Midbrain (tissue), 1 donor: ENCODE measurements at places on chromosomes 7 and 10.

- DNase-seq, result no peak
Measured at GRCh38 chr7:107768263-107768662, 24.3 kb downstream of the CBLL1 start.

DNA sequence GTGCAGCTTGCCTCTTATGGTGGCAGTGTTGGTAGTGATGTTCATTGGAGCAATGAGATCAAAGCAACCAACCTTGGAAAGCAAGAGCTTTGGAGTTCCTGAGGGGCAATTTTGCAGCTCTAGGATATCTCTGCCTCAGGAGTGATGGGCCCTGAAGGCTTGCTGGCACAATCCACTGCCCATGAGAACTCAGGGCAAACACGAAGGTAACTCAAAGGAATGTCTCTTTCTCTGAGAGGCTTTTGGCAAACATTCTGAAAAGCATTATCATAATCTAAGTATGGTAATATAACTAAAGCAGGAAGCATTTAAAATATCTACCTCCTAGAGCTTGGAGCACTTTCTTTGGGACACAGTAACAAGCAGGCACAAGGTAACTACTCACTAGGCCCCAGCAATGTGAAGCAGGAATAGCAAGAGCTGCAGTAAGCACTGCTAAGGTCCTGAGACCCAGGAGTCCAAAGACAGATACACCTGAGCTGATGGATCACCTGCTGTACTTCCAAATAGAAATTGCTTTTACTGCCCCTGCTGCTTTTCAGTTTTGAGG is 103.1 kb downstream of the NRF1 start:
- DNase-seq, result no peak

- DNase-seq, result no peak
Measured at GRCh38 chr10:26781797-26782196, 79.0 kb downstream of the ABI1 start.

- no peak for DNase-seq
Measured at GRCh38 chr7:27183682-27184336, 1.2 kb downstream of the HOXA11 start.

DNA sequence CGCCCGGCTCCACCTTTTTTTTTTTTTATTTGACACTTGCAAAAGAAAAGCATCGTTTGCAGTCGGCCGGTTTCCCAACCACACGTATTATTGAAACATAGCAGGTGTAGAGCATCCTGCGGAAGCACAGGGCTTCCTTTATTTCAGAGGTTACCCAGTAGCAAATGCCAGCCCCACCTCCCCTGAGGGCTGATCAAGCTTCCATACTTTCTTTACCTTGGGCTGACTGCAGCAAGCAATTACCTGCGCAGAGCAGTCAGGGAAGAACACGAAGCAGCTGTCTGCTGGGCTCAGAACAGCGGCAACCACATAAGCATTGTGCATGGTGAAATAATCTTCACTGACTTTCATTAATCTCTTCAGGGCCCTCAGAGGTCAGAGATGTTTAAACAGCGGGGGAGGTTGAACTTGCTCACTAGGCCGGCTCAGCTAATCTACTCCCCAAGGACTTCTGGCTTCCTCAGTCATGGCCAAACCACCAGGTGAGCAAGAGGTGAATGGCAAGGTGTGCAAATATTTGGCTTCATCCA is 784.7 kb upstream of the AUTS2 start:
- DNase-seq, result no peak

- peak; percentile 76 for DNase-seq
Measured at GRCh38 chr10:32256613-32257437, 90.1 kb downstream of the EPC1 start.
